ENCODE measurements at places on chromosomes 1 and 21.
A peak's percentile ranks its signal among the peaks of the same experiment; 100 is the strongest.

- peak; percentile 44 for DNase-seq
Observed at GRCh38 chr1:207867136-207868109, 43.5 kb downstream of the CD34 start.

DNA sequence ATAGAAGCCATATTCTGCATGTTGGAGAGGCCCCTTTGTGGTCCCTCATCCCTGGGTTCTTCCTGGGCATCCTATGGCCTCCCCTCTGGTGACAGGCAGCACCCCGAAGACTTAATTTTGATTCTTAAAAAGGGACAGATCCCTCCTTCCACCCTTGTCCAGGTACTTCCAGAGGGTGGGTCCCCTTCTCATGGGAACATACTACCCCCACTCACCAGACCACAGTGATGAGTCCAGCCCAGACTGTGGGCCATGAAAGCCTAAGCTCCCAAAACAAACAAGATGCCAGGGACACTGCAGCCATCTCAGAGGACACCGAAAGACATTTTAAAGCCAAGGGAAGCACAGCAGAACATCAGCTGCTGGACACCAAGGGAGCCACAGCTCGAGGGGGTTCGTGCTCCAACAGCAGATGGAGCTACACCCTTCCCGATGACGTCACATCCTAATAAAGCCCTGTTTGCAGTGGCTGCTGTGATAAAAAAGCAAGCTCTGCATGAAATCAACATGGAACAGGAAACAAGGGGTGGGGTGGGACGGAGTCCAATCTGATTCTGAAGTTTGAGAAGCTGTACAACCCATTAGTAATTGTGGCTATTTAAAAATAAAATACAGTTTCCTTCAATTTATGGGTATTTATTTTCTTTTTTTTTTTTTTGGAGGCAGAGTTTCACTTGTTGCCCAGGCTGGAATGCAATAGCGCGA lies 32.4 kb downstream of the GNB1 start:
- no peak for DNase-seq

DNA sequence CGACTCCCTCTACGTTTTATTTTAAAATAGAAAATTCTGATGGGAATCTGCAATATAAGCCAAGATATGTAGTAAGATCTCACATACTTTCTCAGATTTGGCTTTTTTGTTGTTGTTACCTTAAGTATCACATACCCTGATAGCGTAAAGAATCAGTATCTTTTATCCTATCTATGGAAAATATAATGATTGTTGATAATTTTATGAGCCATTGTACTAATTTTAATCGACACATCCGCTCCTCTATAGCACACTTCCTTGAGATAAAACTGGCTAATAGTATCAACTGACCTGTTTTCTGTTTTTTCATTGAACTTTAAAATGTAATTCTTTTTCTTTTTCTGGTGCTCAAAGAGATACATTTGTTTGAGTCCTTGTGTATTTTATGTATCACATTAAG lies 118.7 kb downstream of the NFIA start:
- no peak for DNase-seq

GRCh38 chr1:208223136-208223535 lies 21.0 kb downstream of the PLXNA2 start:
- DNase-seq: no peak

DNA sequence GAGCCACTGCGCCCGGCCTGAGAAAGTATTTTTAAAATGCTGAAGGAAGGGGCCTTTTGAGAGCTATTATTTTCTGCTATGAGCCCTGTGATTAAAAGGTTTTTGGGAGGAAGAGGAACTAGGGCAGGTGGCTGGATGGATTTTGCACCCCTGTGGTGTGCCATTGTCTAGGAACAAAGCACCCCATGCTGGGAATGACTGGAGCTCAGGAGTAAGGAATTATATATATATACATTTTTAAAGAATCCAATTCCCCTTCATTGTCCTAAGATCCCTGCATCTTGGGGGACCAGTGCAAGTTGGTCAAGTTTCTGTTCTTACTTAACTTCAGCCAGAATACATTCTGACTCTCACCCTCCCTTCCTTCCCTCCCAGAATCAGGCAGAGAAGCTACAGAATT lies 91.6 kb downstream of the ZNF648 start:
- no peak for DNase-seq

DNA sequence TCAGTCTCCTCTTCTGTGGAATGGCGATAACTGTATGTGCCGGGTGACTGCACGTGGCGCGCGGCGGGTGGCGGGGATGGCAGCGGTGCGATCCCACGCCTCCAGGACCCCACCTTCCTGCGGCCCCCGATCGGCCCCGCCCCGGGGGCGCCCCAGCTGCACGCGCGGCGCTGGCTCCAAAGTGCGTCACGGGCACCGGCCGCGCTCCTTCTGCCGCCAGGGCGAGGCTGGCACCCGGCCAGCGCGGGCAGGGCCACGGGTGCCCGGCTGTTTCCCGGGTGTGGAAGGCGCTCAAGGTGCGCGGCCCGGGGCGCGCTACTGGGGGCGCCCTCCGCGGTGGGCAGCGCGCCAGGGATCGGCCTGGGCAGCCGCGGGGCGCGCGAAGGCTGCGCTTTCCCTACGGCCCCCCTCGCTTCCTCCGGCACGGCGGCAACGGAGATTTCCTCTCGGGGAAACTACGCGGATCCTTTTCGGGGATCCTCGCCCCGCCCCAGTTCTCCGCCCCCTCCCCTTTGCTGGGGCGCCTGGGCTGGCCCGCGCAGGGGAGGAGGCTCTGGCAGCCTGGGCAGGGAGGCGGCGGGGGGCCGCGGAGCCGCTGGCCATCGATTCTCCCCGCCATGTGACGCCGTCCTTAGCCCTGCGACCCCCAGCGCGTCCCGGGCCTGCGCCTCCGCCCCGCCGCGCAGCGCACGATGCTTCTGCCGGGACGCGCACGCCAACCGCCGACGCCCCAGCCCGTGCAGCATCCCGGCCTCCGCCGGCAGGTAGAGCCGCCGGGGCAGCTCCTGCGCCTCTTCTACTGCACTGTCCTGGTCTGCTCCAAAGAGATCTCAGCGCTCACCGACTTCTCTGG lies at the start of gene EVA1C:
Gene EVA1C (plus strand): TSS at position 545 of the 853 bp plus-strand sequence. CDS start 148 bp downstream, at position 693.
- peak; percentile 56 for DNase-seq

GRCh38 chr1:46285730-46286477 lies 17.5 kb downstream of the LRRC41 start:
- no peak for DNase-seq

GRCh38 chr1:27143401-27143800 lies 11.5 kb downstream of the SLC9A1 start:
- DNase-seq: no peak

- no peak for DNase-seq
Observed at GRCh38 chr1:22652881-22653316, at the start of gene C1QB. C1QB (plus strand) TSS chr1:22653236; CDS start chr1:22659463, 6,227 bp downstream.

DNA sequence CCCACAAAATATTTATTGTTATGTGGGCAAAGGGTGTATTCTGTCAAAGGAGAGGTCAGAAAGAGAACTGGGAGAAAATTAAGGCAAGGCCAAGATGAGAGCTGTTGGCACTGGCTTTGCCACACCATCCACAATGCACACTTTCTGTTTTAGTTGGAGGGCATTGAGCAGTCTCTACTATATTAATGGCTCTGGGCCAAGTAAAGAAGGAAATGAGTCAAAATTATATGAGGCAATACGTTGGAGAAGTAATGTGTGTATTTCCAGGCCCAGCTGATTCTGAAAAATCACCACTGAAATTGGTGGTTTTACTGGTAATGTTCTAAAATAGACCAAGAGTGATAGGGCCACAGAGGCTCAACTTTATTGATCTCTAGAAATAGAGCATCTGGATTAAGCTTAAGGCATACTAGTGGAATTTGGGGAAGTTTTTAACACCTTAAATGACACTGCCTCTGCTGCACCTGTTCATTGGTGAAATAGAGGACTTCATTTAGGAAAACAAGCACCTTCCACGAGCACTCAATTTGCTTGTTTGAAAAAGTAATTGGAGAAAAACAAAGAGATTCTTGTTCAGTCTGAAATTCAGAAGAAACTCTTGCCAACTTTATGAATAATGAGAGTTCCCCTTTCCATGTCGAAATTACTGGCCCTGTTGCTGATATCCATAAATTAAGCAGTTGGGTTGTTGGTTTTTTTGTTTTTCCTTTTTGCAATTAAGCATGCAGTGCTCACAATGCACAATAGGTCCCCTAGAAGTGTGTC lies 424.9 kb downstream of the ADGRL2 start:
- no peak for DNase-seq

DNA sequence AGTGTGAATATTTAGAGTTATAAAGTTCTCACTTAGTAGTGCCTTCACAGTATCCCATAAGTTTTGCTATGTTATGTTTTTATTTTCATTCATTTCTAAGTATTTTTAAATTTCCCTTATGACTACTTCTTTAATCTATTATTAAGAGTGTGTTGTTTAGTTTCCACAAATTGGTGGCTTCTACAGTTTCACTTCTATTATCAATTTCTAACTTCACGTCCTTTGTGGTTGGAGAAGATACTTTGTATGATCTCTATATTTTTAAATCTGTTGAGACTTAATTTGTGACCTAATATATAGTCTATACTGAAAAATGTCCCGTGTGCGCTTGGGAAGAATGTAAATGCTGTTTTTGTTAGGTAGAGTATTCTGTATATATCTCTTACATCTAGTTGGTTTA lies 11.7 kb downstream of the CHIA start:
- DNase-seq: no peak

Data from T-helper 1 cell (primary cell).